Cerebellar cortex (tissue), 1 donor: ENCODE measurements at places on chromosomes 7 and 10.

DNA sequence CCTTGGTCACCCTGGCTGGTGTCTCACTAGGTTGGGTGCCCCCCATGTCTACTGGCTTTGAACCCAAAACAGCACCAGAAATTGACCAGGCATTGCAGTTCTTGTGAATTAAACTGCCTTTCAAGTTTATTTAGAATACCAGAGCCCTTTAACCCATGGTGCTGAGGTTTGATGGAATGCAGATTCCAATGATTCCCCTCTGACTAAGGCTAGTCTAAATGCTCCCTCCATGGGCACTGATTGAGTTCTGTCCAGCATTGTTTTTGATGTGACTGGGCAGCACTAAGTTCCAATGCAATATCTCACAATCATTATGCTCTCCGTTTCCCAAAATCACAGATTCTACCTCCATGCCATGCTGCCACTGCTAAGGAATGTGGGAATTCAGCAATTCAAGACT lies 1047.4 kb upstream of the LRRN3 start:
- no peak for DNase-seq

DNA sequence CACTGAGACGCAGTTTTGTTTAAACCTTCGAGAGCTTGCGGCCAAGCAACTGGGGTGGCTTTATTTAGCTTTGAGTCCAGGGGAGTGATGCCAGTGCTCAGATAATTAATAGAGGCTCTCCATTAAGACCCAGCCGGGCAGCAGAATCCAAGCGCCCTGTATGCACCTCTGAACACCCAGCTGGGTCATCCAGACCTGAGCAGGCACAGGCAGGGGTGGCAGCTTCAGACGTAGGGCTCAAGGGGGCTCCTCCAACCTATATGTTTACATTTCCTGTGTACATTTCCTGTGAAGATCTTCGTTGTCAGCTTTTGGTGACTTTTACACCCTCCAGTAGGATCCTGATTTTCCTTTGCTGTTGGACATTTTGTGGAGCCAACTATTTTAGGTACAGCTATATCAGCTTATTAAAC lies 719.5 kb downstream of the LRMDA start:
- no peak for DNase-seq

DNA sequence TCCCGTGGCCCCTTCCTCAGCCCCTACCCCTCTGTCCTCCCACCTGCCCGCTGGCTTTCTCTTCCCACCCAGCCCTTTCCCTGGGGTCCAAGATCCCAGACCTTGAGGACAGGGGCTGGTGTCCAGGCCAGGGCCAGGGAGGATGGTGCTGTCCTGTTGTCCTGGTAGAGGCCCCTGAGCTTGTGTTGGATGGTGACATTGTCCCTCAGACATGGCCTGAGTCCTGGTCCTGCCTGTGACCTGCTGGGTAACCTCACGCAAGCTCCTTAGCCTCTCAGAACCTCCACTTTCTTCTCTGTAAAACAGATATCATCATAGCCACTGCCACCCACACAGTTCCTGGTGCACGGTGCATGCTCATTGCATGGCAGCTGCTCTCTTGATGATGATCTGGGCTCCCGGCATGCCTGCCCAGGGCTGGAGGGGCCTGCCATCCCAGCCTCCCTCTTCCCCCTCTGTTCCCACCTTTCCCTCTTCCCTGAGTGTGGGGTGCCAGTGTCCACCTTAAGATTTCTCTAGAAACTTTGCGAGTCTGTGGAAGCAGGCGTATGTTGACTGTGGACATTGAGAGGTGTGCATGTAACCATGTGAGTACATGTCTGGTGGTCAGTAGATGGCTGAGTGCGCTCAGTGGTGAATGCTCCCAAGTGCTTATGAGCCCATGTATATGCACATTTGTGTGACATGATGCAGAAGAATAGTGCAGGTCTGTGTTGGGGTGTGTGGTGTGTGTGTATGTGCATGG lies 60.4 kb downstream of the NEURL1 start:
- no peak for DNase-seq

DNA sequence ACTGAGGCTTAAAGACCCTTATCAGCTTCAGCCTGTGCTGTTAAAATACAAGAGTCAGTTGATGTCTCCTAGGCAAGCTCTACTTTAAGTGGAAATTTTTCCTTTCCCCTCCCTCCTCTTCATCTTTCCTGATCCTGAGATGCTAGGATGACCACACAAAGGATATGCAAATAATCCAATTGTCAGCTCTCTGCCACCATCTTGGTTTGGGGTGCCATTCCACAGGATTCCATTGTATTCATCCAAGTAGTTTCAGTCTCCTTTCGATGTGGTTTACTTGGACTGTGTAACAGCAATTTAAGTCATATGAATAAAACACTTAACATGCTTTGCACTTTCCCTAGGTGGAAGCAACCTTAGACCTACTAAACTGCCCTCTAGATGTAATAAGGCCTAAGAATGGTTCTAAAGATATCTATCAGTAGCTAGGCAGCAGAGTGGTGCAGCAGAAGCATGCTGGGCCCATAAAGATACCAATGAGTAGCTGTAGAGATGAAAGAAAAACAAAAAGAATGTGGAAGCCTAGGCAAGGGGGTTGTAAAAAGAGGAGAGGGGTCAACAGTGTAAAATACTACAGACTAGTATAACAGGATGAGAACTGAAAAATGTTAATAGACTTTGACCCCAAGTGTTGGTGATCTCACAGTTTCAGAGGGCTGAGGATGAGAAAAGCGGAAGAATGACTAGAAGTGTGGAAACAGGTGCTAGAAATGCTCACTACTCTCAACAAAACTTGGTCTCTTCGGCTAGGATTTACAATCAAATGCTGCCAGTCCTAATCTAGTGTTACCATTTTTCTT lies 2.4 kb upstream of the CFAP69 start:
- no peak for DNase-seq

DNA sequence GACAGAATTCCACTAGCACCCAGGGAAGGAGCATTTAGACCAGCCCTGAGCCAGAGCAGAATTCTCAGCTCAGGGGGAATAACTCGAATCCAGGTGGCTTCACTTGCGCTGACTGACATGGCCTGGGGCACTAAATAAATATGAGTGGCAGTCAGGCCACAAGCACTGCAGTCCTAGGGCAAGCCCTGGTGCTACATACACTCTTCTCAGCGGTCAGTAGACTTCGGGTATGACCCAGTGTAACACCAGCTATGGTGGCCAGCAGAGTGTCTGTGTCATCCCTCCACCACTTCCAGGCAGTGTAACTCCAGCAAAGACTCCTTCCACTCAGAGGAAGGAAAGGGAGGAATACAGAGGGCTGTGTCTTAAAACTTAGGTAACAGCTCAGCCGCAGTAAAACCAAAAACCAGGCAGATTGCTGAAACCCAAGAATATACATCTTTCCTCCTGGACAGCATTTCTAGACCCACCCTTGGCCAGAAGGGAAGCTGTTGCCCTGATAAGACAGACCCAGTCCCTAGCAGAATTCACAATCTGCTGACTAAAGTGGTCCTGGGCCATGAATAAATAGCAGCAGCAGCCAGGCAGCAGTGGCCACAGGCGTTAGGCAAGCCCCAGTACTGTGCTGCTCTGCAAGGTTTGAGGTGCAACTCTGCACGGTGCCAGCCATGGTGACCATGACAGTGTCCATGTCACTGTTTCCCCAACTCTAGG lies 77.0 kb downstream of the SNX13 start:
- no peak for DNase-seq

- no peak for DNase-seq
Observed at GRCh38 chr10:74746813-74747212, 79.6 kb upstream of the KAT6B start.

DNA sequence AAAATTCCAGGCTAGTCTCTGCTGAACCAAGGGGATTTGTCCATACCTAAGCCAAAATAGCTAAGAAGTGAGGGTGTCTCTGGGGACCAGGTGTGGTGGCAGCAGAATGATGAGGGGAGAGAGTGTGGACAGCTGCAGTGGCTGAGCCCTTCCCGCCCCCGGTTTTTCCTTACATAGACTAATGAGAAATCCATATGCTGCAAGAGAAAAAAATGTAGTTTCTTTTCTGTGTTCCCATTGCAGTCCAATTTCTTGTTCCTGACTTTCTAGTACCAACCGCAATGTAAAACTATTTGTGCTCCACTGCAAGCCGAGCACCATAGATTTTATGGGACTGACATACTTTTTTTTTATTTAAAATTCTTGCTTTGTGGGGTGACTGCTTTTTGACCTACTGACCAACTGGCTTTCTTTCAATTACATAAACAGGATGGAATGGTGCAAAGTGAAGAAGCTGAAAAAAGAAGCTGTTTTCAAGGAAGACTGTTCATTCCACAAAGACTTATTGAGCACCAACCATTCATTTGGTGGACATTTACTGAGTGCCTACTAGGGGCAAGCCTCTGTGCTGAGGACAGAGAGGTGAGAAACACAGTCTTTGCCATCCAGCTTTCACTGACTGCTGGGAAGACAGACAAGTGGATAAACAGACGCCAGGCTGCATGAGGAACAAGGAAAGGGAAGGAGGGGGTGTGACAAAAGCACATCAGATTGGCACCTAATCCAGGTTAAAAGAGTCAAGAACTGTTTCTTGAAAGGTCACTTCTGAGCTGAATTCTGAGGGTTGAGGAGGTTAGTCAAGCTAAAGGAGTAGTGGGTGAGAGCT lies 9.8 kb downstream of the CEP41 start:
- DNase-seq: no peak

DNA sequence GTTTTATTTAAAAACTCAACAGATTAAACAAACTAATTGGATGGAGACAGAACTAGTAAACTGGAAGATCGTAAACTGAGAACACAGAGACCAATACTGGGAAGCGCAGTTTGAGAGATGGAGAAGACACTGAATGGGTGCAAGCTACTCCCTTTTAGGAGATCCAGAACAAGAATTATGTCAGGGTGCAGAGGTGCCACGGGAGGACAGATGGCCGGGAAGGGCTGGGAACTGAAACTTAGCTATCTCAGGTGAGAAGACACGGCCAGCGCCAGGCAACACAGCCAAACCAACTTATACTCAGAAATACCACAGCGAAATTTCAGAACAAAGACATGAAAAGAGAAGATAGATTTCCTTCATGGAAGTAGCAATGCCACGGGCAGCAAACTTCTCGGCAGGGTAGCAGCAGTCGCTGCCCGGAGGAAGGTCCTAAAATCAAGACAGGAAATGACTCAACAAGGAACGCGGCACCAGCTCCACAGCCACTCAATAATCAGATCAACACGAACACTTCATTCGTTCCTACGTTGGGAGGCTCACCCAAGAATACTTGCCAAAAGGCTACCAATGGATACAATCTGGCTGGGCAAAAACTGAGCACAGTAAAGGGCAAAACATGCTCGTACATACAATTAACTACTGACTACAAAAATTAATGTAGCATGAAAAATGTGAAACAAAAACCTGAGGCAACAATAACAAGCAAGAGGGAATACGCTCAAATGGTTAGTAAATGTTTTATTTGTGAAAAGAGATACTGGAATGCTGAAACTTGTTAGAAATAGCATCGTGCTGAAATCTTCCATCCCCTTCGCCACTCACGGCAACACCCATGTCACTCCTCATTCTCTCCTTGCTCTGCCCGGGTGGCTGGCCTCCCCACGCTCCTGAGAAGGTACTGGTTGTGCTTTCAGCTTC lies 2.2 kb upstream of the LRRC27 start:
- peak; percentile 36 for DNase-seq

GRCh38 chr10:78176320-78177317 lies 143.0 kb downstream of the RPS24 start:
- peak; percentile 21 for DNase-seq

DNA sequence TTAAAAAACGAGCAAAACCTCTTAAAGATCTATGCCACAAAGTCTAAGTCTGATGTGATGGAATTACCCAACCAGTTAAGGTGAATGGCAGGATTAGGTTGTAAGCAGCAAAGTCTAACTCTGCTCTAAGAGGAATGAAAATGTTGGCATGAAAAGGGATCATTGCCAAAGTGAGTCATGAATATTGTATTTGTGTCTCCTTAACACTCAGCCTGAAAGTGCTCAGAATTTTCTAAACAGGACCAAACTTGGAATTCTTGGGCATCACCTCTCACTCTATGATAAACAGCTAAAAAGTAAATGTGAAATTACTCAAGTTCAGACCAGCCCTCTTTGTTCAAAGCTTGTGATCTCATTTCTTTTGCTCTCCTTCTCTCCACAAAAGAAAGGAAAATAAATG lies 27.0 kb downstream of the PPP1R3A start:
- DNase-seq: no peak
